ENCODE measurements at places on chromosomes 6 and 20. TPM values are rescaled to one million over a fixed set of nuclear protein-coding genes. Genes with fewer than 3 reads are reported as not detected.

DNA sequence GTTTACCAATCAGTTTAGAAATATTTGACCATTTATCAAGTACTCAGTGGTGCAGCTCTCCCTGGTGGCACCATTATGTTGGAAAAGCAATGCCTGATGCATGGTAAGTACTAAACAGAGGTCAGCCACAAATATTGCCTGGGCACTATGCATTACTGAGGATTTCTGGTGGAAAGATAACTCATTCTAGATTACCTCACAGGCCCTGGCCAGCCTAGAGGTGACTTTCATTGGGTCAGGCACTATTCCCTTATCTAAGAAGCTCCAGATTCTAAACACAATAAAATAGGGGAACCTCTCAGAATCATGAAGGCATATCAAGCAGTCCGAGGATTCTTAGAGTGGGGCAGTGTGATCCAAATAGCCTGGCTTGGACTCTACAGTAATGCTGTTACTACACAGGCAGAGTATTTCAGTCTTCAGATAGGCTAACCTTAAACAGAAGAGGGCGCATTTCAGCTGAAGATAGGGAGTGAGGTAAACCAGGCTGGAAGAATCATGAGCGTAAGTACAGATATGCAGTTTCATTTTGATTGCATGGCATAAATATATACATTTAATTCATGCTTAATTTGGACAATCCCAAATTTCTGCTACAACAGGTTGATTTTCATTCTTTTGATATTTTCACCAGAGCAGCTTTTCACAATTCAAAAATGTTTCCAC lies 12.1 kb downstream of the LGSN start:
- no peak for DNase-seq

- DNase-seq: peak; percentile 7
These were observed 50.4 kb downstream of the SMPDL3A start for GRCh38 chr6:122839472-122839871.

EFCAB8 gene
- 0.33 TPM for total RNA-seq

DNA sequence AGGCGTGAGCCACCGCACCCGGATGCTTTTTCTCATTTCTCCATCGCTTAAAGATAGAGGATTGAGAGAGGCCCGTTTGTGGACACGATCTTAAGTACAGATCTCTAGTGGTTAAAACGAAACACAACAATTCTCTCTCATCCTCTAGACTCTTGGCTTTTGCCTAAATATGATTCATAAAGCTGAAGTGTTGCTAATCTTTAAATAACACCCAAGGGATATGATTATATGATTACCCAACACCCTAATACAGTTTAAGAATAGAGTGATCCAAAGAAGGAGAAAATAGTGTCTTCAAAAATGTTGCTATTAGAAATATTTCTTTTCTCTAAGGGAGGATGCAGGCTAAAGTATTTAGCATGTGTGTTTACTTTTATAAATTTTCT lies 50.4 kb downstream of the MTHFD1L start:
- no peak for DNase-seq

DNA sequence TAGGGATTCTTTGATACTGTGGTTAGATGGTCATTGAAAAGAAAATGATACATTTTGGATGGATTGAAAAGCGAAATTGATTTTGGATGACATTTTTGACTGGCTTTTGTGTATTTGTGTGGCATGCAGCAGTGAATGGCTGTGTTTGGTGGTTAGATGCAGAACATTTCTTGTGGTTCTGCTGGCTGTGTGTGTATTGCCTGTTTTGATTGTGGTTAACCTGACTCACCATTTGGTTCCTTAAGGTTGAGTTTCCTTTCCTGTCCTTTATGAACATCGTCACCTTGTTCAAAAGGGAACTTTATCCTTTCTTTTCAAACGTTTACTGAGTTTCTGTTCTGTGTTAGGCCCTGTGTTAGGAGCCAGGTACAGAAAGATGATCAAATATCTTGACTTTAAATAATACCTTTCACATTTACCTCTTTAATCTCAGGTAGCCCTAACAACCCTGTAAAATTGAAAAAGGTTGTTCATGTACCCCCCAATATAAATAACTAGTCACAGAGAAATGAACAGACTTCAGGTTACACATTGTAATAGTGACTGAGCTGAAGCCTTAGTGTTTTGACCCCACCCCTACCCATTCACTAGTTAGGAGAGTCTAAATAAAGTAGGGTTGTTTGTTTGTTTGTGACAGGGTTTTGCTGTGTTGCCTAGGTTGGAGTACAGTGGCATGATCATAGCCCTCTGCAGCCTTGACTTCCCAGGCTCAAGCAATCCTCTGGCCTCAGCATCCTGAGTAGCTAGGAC lies 23.8 kb downstream of the ANKS1A start:
- peak; percentile 39 for DNase-seq

GRCh38 chr6:160462551-160463109 lies 114.5 kb downstream of the SLC22A3 start:
- DNase-seq: peak; percentile 80
